HCT116 (cell line): ENCODE measurements at places on chromosomes 2 and 18. TPM values are rescaled to one million over a fixed set of nuclear protein-coding genes. Genes with fewer than 3 reads are reported as not detected.

DNA sequence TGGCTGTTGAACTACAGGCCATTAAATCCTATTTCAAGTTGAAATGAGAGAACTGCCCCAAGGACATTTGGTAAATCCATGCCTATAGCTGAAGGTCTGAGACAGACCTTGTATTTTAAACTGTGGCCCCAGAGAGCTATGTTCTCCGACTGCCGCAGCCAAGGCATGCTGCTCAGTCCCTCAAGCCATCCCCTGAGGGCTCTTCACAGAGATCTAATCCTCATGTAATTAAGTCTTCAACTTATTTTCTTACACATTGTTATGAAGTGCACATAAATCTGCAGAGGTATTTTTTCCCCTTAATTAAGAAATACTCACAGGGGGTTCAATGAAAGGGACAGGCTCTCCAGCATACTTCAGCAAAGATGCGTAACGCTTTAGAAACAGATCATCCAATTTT, 50.6 kb downstream of the ABCG8 start:
- no peaks in the 10 kb centered on the region for H3K27me3 ChIP-seq
- H3K4me1 ChIP-seq: no peaks in the 10 kb centered on the region
- H3K4me3 ChIP-seq: no peak overlapping the region
- H3K27ac ChIP-seq: no peak overlapping the region
- no peak for DNase-seq

DNA sequence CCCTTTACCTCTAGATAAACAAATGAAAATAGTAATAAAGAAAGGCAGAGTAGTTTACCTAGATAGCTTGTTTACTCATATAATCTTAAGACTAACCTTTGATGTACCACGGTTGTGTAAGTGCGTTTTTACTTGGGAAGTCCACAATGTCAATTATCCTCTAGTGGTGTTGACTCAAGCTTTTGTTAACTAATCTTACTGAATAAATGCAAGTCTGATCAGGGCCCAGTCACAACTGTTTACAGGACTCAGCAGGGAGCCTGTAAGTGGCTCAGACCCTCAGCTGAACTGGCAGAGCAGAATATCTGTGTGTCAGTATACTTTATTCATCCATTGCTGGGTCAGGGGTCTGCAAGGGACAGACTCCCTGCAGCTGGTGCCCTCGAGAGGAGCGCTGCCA, 98.1 kb upstream of the ACAA2 start:
- no peak for DNase-seq
- H3K4me3 ChIP-seq: no peak overlapping the region
- no peaks in the 10 kb centered on the region for H3K4me1 ChIP-seq
- H3K27ac ChIP-seq: no peak overlapping the region
- no peaks in the 10 kb centered on the region for H3K27me3 ChIP-seq
- no peaks in the 10 kb centered on the region; the same call in 1 of the 2 replicates for H3K36me3 ChIP-seq

DNA sequence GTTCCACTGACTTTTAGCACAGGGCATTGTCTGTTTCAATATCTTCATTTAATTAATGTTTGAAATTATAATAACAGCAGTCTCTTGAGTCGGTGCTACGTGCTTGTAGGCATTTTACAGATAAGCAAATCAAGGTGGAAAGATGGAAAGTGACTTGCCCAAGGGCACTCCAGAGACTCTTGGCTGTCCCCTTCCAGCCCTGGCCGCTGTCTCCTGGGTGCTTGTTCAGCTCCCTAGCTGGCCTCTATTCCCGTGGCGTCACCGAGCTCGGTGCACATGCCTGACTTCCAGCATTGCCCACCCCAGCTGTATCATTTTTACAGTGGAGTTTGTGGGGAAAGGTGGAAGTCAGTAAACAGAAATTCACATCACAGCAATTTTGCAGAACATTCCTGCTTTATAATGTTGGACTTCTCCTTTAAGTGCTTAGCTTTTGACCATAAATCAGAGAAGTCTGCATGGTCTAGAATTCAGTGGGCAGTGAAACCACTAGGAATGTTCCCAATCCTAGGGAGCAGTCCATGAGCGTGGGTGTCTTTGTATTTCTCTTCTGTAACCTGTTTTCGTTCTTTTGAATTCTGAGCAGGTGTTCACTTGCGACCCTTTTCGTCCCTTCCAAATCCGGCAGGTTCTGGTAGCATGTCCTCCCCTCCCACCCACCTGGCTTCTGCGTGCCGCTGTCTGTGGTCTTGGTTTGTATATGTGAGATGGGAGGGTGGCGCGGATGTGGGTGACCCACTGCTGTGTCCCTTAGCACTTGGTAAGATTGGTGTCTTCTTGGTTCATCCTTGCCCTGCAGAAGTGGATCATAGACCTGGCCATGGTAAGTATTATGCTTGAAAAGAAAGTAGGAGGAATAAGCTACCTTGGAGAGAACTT, 8.4 kb downstream of the SLC66A3 start:
- no peak overlapping the region for H3K27ac ChIP-seq
- no peak overlapping the region for H3K4me3 ChIP-seq
- DNase-seq: no peak
- no peaks in the 10 kb centered on the region for H3K4me1 ChIP-seq
- H3K27me3 ChIP-seq: no peaks in the 10 kb centered on the region
- H3K36me3 ChIP-seq: no peaks in the 10 kb centered on the region

GATA6 gene
- total RNA-seq: 3.3 TPM

DYSF gene
- total RNA-seq: 0.89 TPM

IL36A gene
- total RNA-seq: not detected

NRBP1 gene
- 79.1 TPM for total RNA-seq

CDKL4 gene
- total RNA-seq: 0.27 TPM

NT5C1B gene
- total RNA-seq: not detected

IL18R1 gene
- 1.5 TPM for total RNA-seq

LRP1B gene
- total RNA-seq: 0.34 TPM
